DMS153 (cell line): ENCODE measurements at places on chromosomes 3 and 15.

GRCh38 chr3:43156812-43157455, 51.1 kb upstream of the POMGNT2 start:
- DNase-seq: no peak

- no peak for DNase-seq
Observed at GRCh38 chr15:42069496-42070278, 24.7 kb downstream of the PLA2G4D start.

DNA sequence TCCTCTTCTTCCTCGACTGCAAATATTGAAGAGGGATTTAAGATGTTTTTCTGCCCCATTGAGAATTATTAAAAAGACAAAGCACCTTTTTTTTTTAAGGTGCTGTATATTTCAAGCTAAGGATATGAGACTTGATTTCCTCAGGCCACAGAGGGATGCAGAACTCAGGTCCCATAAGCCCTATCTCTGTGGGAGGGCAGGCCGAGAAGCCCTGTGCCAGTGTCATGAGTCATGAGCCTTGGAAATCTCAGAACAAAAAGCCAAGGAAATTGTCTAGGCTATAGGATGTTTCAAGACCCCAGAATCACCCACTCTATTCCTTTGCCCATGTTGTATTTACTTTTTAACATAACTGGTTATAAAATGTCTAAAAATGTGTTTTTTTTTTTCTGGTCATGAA, 7.3 kb downstream of the ESYT3 start:
- DNase-seq: no peak

DNA sequence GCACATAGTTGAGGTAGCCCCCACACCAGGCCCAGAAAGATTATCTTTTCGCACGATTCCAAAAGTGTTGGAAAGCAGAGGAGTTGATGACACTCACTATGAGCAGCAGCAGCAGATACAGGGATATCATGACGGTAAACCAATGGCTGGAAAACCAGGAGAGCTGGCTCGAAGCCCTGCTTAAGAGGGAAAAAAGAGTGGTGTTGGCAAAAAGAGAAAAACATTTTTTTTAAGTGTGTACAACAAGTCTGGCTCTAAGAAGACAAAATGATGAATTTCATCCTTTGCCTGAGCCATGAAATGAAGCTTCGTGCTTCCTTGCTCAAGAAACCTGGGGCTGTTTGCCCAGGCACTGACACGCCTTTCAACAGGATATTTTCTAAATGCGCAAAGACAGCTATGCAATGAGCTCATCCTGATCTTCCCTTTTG, 27.3 kb downstream of the PARP16 start:
- no peak for DNase-seq

- no peak for DNase-seq
Observed at GRCh38 chr3:58588030-58588614, 10.9 kb upstream of the FAM107A start.

DNA sequence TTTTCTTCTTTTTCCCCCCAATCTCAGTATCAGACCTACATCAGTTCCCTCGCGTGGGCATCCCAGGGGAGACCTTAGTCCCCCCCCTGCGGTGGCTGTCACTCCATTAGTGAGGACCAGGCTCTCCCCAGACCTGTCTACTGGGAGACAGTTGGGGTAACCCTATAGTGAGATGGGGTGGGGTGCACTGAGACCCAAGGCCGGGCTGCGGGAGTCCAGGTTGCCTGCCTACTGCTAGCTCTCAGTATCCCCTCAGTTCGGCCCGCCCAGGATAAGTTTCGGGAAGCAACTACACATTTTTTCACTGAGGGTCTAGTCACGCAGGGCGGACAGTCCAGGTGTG, 671 bp upstream of the DCUN1D1 start:
- no peak for DNase-seq

- DNase-seq: no peak
Observed at GRCh38 chr15:60039316-60039715, 35.2 kb downstream of the FOXB1 start.

- DNase-seq: no peak
Observed at GRCh38 chr15:31305375-31305774, 21.3 kb upstream of the KLF13 start.

GRCh38 chr3:29773481-29773880, 492.6 kb downstream of the RBMS3 start:
- no peak for DNase-seq

GRCh38 chr3:174325834-174326700, 533.1 kb upstream of the NAALADL2 start:
- DNase-seq: no peak

DNA sequence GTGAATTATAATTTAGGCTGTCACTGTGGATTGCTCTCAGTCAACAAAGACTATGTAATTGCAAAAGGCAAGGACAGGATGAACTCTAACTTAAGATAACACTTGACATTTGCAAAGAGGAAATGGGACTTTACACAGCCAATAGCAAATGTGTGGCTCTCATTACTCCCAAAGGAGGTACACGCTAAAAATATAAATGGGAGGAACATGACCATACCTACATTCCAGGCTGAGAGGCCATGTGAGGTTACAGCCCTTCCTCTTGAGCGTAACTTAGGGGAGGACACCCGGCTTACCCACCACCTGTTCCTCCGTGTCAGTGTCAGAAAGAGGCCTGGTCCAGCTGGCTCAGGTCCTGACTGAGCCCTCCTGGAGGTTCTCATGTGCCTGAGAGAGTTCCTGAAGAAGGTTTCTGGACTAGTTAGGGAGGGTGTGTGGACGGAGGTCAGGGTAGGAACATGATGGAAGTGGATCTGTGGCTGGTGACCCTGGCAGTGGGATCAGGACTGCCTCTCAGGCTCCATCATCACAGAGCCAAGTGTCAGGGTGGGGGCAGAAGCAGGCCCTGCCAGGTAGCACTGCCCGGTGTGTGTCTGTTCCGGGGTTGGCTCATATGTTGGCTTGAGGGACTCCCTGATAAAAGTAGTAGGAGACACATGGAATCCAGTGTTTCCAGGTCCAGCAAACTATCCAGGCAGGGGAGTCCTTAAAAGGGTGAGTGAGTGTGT, 7.9 kb downstream of the POPDC2 start:
- DNase-seq: no peak

GRCh38 chr15:77014132-77015081, 19.5 kb downstream of the PSTPIP1 start:
- DNase-seq: no peak

GRCh38 chr3:167032267-167032876, 347.7 kb downstream of the ZBBX start:
- peak; percentile 60 for DNase-seq

DNA sequence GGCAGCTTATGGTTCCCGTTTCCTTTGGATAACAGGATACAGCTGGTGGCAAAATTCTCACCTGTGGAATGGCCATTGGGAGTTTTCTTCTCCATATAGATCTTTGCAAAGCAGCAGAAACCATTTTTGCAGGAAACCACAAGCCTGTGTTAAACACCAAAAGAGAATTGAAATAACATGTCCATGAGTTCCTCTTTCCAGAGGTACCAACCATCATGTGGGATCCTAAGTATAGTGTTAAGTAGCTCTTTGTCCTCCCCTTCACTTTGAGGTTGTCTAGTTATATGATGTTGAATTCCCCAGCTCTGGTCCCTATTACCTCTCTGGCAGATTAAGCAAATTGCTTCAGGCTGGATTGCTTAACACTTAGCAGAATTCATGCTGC, 94.9 kb downstream of the AKAP13 start:
- DNase-seq: no peak

- no peak for DNase-seq
Observed at GRCh38 chr3:184652465-184652864, 59.4 kb downstream of the MAGEF1 start.

DNA sequence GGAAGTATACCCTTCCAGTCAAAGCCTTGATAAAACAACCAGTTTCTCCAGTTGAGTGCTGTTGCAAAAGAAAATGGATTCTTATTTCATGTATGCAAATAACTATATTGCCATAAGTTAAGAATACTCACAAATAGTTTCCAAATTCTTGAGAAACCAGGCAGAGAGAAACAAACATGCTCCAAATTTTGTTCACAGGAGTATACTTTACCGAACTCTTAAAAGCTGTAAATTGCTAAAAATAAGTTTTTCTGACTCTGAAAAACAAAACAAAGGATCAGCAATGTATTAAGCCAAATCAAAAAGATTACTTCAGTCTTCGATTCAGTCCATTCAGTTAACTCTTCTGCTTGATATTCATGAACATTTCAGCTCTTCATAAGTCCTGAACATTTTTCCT, 646.5 kb downstream of the MCTP2 start:
- DNase-seq: no peak

DNA sequence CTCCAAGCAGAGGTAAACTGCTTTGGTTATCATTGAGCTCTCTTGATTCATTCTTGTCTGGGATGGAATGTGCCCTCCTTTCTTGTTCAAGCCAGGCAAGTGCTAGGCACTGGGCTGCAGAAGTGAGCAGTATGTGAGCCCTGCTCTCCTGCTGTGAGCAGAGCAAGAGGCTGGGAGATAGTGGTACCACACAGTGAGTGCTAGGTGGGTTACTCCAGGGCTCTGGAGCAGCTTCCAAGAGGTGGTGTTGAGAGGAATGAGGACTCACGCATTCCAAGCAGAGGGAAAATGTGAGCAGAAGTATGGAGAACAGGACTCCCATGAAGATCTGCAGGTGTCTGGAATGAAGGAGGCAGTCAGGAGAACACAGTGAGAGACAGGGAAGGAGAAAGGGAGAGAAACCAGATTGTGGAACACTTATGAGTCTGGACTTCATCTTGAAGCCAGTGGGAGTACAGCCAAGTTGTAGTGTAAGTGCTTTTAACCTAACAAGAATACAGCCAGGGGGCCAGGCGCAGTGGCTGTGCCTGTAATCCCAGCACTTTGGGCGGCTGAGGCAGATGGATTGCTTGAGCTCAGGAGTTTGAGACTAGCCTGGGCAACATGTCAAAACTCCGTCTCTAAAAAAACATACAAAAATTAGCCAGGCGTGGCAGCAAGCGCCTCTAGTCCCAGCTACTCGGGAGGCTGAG, 199.9 kb upstream of the CTDSPL start:
- DNase-seq: no peak

GRCh38 chr15:75163150-75163564, 38.5 kb upstream of the C15orf39 start:
- DNase-seq: no peak

DNA sequence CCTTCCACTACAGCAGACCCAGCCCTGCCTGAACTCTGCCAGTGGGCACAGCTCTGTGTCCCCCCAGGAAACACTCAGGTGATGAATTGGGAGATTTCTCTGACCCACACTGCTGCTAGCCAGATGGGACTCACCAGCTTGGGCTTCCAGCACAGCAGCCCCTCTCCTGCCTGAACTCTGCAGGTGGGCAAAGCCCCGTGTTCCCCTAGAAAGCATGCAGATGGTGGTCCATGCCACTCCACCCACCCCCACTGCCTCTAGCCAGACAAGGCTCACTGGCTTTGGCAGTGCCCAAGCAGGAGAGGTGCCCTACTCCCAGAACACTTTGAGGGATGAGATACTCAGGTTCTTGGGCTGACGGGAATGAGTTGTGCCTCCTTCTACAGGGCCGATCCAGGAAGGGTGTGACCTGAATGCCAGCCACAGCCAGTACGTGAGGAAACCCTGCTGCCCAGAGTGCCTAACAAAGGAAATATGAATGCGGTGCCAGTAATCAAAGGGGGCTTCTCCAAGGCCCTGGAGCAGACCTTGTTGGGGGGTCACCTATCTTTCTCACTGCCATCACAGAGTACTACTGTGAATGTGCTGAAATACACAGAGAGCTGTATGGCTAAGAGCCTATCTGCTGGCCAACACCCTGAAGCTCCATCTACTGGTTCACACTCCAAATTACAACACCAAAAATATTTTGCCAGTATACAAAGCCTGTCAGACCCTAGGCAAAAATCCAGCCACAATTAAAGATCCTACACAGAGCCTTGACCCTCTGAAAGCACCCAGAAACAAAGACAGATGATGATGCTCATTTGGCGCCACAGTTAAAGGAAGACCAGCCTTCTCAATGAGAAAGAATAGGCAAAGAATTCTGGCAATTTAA, 61.9 kb downstream of the BTLA start:
- DNase-seq: peak; percentile 2

GRCh38 chr15:88181613-88182012, 74.9 kb downstream of the NTRK3 start:
- DNase-seq: no peak

- no peak for DNase-seq
Observed at GRCh38 chr15:80946576-80946975, 43.0 kb downstream of the MESD start.

- no peak for DNase-seq
Observed at GRCh38 chr3:49362561-49362960, 4.4 kb upstream of the GPX1 start.

- DNase-seq: no peak
Observed at GRCh38 chr3:33877187-33877586, 78.8 kb downstream of the PDCD6IP start.

DNA sequence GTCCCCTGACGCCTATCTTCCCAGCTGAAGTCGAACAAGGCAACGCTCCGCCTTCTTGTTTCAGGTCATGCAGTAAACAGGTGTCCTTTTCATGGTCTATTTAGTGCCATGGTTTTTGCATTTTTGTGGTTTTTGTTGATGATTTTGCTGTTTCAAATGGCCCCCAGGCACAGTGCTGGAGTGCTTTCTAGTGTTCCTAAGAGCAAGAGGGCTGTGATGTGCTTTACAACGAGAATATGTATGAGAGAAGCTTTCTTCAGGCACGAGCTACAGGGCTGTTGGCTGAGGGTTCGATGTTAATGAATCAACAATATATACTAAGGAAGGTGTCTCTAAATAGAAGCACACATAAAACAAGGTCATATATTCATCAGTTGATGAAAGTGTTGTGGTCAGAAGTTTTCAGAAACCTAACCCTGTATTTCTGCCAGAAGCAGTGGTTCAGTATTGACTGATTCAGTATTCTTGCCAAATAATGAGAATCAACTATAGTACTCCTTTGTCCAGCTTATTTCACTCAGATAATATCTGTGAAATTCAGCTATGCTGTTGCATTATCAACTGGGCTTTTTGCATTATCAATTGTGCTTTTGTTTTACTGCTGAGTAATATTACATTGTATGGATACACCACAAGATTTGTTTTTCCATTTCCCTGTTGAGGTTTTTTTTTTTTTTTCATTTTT, 18.5 kb downstream of the LIMD1 start:
- DNase-seq: no peak

DNA sequence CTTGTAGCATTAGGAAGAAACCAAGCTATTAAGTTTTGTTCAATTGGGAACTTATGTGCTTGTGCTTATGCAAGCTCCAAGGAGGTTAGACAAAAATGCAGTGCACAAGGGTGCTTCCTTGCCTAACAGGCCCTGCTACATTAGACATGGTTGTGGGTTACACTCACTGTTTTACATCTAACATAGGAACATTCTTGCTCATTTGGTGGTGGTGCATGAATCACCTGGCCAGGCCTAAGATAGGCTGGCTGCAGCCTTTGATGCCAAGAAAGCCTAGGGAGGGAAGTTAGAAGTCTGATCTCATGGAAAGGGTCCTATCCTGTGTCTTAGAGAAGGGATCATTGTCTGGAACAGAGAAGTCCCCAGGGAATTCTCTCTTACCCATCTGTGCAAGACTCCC, 43.5 kb downstream of the CA12 start:
- DNase-seq: no peak

GRCh38 chr3:65786890-65787289, 251.8 kb downstream of the MAGI1 start:
- DNase-seq: no peak

- DNase-seq: no peak
Observed at GRCh38 chr15:31024330-31024729, 32.9 kb upstream of the MTMR10 start.

GRCh38 chr15:77018796-77019505, 24.0 kb downstream of the PSTPIP1 start:
- DNase-seq: no peak

GRCh38 chr15:75195122-75195765, 6.4 kb upstream of the C15orf39 start:
- peak; percentile 58 for DNase-seq

GRCh38 chr15:70185251-70185711, 87.6 kb upstream of the TLE3 start:
- no peak for DNase-seq
